ENCODE measurements at places on chromosomes 6 and 20.

GRCh38 chr6:166201878-166202277, 34.2 kb upstream of the TBXT start:
- no peak for DNase-seq

GRCh38 chr20:1302685-1303541, 26.0 kb downstream of the SDCBP2 start:
- no peak for DNase-seq

DNA sequence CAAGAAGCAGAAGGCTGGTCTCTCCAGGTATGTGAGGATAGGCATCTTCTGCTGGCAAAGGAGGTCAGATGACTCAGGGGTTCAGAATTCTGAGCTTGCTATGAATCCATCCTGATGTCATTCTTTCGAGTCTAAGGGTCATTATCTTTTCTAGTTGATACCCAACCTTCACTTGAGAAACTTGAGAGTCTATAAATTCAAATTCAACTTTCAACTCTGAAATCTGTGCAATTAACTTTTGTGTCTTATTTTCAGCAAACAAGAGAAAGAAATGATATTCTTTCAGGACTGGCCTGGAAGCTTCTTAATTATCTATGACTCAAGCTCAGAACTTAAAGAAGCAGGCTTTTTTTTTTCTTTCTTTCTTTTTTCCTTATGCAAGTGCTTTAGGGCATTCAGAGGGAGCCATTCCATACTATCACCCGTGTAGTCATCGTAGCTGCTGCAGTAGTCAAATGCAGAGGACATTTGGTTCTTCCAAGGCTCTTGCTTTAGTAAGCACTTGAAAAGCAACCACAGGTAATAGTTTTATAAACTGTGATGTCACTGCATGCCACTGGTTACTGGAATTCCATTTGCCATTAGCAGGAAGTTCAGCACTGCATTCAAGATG, 93.0 kb downstream of the ADTRP start:
- peak; percentile 86 for DNase-seq

DNA sequence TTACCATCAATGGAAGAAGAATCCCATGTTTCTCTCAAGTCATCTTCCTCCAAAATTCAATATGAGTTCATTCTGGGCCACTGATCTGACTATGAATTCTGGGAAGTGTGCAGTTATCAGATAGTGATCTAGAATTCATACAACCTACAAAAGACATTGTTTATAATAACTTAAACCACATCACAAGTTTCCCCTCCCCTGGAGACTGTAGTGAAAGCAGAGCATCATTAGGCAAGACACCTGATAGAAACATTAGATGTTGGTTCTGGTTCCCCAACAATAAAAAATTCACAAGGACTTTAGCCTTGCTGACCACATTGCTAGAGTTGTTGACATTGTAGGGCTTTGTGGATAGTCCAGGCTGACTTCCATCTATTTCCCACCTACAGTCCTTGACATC, 506.4 kb upstream of the JAG1 start:
- DNase-seq, result no peak

DNA sequence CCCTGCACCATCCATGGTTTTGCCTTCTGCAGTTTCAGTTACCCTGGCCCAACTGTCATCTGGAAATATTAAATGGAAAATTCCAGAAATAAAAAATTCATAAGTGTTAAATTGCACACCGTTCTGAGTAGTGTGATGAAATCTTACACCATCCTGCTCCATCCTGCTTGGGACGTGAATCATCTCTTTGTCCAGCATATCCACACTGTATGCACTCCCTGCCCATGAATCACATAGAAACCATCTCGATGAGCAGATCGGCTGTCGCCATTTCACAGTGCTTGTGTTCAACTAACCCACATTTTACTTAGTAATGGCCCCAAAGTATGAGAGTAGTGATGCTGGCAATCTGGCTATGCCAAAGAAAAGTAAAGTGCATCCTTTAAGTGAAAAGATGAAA, 105.9 kb upstream of the ID4 start:
- peak; percentile 94 for DNase-seq
